ENCODE measurements at places on chromosomes 1 and 21.

DNA sequence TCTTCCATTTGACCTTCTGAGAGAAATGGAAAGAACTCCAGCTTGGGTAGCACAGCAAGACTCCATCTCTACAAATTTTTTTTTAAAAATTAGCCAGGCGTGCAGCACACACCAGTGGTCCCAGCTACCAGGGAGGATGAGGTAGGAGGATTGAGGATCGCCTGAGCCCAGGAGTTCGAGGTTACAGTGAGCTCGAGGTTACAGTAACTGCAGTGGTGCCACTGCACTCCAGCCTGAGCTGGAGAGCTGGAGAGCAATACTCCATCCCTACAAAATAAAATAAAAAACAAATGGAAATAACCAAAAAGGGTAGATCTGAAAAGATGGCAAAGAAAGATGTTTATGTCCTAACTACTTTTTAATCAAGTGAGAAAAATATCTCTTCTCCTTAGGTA lies 14.5 kb downstream of the POGZ start:
- H3K4me1 ChIP-seq, result peaks cover 34% of the 10 kb centered on the region
- no peak overlapping the region for H3K4me3 ChIP-seq
- no peak overlapping the region for H3K27ac ChIP-seq
- H3K27me3 ChIP-seq, result no peaks in the 10 kb centered on the region
- DNase-seq, result no peak

GRCh38 chr1:217857061-217857460 lies 225.9 kb downstream of the SPATA17 start:
- no peak overlapping the region for H3K4me3 ChIP-seq
- no peaks in the 10 kb centered on the region for H3K27me3 ChIP-seq
- H3K27ac ChIP-seq, result no peak overlapping the region
- H3K36me3 ChIP-seq, result no peaks in the 10 kb centered on the region

GRCh38 chr1:97743129-97743528 lies 177.7 kb downstream of the DPYD start:
- H3K4me1 ChIP-seq, result no peaks in the 10 kb centered on the region
- H3K36me3 ChIP-seq, result no peaks in the 10 kb centered on the region
- H3K27ac ChIP-seq, result no peak overlapping the region
- H3K27me3 ChIP-seq, result no peaks in the 10 kb centered on the region
- H3K4me3 ChIP-seq, result no peak overlapping the region

DNA sequence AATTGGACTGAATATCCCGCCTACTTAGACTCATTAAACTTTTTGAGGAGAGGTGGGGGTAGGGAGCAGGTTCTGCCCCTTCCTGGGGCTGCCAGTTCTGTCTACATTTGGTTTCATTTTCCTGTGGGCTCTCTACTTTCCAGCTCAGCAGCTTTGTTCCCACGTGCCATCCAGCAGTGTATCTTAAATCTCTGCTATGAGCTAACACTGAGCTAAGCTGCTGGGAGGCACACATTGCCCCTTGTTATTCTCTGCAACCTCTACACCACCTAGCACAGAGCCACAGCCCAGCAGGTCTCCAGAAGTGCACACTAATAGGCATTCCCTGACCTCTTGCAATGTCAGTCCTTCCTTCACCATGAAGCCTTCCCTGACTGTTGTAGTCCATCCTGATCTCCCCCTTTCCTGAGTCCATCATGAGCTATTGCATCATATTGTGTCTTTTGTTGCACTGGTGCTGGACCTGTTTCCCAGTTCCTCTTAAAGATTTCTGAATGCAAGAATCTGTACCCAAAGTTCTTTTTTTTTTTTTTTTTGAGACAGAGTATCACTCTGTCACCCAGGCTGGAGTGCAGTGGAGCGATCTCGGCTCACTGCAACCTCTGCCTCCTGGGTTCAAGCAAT lies 28.7 kb upstream of the NRDC start:
- H3K27ac ChIP-seq, result no peak overlapping the region
- H3K4me1 ChIP-seq, result no peaks in the 10 kb centered on the region
- DNase-seq, result no peak
- H3K36me3 ChIP-seq, result no peaks in the 10 kb centered on the region
- peaks cover 7% of the 10 kb centered on the region for H3K27me3 ChIP-seq
- no peak overlapping the region for H3K4me3 ChIP-seq

DNA sequence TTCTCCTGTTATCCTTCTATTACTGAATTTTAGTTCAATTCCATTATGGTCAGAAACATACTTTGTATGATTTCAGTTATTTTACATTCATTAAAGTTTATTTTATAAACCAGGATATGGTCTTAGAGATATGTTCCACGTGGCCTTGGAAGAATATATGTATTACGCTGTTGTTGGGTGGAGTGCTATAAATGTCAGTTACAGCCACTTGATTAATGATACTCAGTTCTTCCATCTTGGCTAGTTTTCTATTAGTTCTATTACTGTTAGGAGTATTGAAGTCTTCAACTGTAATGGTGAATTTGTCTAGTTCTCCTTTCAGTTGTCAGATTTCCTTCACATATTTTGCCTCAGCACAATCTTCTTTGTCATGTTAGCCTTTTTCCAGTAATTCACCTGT lies 26.7 kb downstream of the CCSAP start:
- DNase-seq, result no peak
- no peak overlapping the region for H3K27ac ChIP-seq
- H3K36me3 ChIP-seq, result peaks cover 12% of the 10 kb centered on the region
- no peaks in the 10 kb centered on the region for H3K27me3 ChIP-seq
- no peaks in the 10 kb centered on the region for H3K4me1 ChIP-seq
- no peak overlapping the region for H3K4me3 ChIP-seq

- peaks cover 2% of the 10 kb centered on the region for H3K27me3 ChIP-seq
- H3K36me3 ChIP-seq, result peaks cover 5% of the 10 kb centered on the region
- no peak overlapping the region for H3K27ac ChIP-seq
- peaks cover 2% of the 10 kb centered on the region for H3K4me1 ChIP-seq
- H3K4me3 ChIP-seq, result no peak overlapping the region
Measured at GRCh38 chr1:228785366-228786330, 50.4 kb downstream of the RHOU start.
